HCEC 1CT (cell line): ENCODE measurements at places on chromosomes 7 and 10.

- DNase-seq = no peak
These were observed 80.8 kb upstream of the PRSS1 start for GRCh38 chr7:142668495-142668894.

- DNase-seq = no peak
These were observed 1066.2 kb downstream of the LRMDA start for GRCh38 chr10:76497666-76498065.

GRCh38 chr7:143252006-143252405, 11.2 kb upstream of the GSTK1 start:
- DNase-seq = no peak

DNA sequence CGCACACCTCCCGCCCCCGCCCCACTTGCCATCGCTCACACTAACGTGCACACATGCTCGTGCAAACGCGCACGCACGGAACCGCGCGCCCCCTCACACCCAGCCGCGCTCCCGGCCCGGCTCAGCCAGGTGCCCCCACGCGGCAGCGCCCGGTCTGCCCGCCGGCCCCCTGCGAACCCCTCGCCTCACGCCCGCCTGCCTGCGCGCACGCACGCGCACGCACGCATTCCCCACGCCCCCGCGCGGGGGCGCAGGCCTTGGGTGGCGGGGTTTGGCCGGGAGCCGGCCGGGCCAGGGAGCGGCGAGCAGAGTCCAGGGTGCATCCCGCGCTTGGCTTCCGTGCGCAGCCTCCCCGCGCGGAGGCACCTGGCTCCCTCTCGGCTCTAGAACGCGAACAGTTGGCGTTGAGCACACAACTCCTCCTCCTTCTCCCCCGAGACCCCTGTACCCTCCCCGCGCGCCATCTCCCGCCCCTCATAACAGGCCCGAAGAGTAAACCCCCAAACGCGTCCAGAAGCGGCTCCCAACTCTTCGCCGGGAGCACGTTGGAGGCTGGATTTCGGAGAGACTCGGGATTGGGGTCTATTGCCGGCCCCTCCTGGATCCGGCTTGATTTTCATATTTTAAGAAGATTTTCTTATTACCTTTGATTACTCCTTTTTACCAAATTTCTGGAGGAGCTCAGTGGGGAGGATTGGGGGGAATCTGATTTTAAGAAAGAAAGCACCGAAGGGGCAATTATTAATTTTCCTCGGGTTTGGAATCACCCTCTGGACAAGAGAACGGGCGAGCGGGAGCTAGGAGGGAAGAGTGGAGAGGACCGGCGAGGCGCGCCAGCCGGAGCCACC, 527 bp upstream of the SORCS3 start:
- no peak for DNase-seq

GRCh38 chr7:147539685-147540084, 1050.9 kb upstream of the C7orf33 start:
- DNase-seq = peak; percentile 5

- DNase-seq = no peak
These were observed 86.1 kb downstream of the LHPP start for GRCh38 chr10:124547647-124548168.

GRCh38 chr7:128019288-128019687, 11.9 kb downstream of the LRRC4 start:
- no peak for DNase-seq

GRCh38 chr7:128810997-128811396, 19.2 kb upstream of the FLNC start:
- no peak for DNase-seq
